NB4 (cell line): ENCODE measurements at places on chromosomes 4 and X.

GRCh38 chrX:39409246-39409917, 608.1 kb downstream of the MID1IP1 start:
- no peak for DNase-seq

- no peak for DNase-seq
These were observed 136.8 kb downstream of the RAPGEF2 start for GRCh38 chr4:159239629-159240028.

DNA sequence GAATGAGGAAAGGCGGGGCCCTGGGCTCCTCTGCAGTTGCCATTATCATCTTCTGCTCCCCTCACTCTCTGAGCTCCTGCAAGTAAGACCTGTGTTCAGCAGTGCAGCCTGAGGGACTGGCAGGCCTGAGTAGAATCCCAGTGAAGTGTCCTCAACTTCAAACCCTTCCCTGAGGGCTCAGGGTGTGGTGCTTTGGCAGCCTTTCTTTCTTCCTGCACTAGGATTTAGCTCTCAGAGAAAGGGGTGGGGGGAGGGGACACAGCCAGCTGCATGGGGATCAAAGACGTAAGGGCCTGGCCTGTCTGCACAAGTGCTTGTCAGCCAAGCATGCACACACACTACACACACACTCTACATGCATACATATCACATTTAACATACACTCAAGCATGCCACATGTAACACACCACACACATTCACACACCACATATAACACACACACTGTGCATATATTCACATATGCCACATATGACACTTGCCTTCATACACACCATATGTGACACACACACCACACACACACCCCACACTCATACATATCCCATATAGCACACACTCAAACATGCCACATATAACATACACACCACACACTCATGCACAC, 223.4 kb upstream of the RPL34 start:
- DNase-seq = no peak

- no peak for DNase-seq
These were observed 30.7 kb upstream of the ZNF280C start for GRCh38 chrX:130299279-130300009.

DNA sequence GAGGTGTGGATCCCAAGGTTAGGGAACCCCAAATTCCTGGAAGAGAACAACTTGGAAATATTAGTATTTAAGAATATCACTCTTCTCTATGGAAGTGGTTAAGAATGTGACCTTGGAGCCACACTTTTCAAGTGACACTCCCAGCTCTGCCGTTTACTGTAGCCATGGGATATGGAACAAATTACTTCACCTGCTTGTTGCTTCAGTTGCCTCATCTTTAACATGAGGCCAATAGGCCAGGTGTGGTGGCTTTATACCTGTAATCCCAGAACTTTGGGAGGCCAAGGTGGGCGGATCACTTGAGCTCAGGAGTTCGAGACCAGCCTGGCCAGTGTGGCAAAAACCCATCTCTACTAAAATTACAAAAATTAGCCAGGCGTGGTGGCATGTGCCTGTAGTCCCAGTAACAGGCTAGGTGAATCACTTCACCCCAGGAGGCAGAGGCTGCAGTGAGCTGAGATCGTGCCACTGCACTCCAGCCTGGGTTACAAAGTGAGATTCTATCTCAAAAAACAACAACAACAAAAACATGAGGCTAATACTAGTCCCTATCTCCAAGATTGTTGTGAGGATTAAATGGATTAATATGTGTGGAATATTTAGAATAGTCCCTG, 13.0 kb downstream of the IL13RA1 start:
- DNase-seq = no peak
